Right lung (tissue), 10 donors: ENCODE measurements at places on chromosomes 16 and 17.
A peak's percentile ranks its signal among the peaks of the same experiment; 100 is the strongest.

GRCh38 chr17:43905985-43906852, 1.1 kb downstream of the MPP2 start:
- peak; percentile 54 for DNase-seq

- no peak for DNase-seq
These were observed 33.7 kb downstream of the TRIM25 start for GRCh38 chr17:56880133-56880532.

DNA sequence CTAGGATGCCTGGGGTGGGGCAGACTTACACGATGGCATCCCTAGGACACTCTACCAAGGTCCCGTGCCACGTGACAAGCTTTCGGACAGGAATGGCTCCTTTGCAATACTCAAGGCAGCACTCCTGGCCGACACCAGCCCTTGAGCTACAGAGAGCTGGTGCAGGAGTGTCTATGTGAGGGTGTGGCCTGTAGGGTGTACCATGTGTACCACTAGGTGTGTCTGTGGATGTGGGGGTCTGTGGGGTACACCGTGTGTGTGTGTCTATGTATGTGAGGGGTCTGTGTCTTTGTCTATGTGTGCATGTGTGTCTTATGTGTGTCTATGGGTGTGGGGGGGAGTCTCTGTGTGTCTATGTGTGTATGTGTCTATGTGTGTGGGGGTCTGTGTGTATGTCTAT, 1.9 kb upstream of the TLE7 start:
- DNase-seq, result no peak

- DNase-seq, result peak; percentile 87
These were observed 24.8 kb upstream of the MRPS23 start for GRCh38 chr17:57874434-57875289.

- no peak for DNase-seq
These were observed 1.7 kb downstream of the NLRC3 start for GRCh38 chr16:3575491-3575890.

DNA sequence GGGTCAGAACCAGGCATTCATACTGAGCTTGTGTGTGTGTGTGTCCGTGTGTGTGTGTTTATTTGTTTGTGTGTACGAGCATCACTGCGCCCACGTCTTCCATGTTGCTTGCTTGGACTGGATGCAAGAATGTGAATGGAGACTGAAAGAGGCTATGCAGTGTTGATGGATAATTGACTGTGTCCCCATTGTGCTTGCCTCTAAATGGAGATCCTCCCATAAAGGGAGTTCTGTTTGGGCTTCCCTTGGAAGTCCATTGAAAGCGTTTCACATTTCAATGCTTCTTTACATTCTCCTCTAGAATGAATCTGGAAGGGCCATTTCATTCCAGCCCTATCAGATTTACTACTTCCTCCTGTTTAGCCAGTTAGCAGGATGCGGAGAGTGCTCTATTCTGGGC, 124.0 kb downstream of the GP2 start:
- DNase-seq, result no peak

GRCh38 chr16:84475643-84476240, 28.7 kb downstream of the MEAK7 start:
- DNase-seq, result no peak

GRCh38 chr17:11380761-11381160, 139.7 kb downstream of the SHISA6 start:
- no peak for DNase-seq

DNA sequence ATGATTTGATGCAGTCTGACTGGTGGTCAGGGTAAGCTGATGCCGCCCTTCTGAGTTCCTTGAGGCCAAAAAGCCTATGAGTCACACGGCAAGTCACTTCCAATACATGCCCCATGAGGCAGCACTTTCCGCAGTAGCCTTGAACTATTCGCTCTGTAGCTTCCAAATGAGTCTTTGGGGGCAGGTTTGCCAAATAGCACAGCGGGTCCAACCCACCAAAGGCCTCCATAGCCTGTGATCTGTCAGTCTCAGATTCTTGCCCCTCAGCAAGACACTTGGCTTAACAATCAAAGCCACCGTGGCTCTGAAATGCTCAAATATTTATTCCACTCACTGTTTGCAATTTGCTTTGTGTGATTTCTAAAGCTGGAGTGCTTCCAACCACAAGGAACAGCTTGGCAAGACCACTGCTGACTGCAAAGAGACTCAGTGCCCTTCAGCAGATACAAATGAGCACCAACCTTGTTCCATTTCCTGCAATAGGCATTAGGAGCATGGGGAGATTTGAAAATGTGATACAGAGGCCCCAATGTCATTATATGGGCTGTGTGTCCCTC, 45.4 kb downstream of the CLEC19A start:
- DNase-seq, result peak; percentile 71

GRCh38 chr16:81457326-81458133, 12.9 kb downstream of the CMIP start:
- no peak for DNase-seq

- no peak for DNase-seq
These were observed 44.9 kb downstream of the DNAH17 start for GRCh38 chr17:78532311-78532710.

- no peak for DNase-seq
These were observed 4.9 kb upstream of the ZG16B start for GRCh38 chr16:2825049-2825742.

DNA sequence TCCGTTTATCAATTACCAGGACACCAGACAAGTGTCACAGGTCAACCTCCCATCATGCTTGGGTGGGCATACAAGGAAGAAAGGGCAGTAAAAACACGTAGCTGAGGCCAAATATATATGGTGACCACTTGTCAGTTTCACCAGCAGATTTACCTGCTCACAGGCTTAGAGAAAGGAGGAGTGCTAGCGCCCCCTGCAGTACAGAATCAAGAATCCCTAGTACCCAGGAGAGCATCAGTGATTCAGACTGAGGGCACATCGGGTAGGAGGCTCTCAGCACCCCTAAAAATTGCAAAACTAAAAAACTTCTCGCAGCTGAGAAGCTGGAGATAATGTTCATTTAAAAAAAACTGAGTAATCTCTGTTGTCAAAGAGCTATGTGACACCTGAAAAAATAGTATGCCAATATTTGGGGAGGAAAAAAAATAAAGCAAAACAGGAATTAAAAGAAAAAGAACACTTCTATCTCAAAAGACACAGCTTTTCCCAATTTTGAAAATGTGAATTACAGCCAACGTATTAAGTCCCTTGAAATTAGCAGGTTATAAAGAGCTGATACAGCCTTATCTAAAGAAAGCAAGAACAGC, 21.2 kb upstream of the MON1B start:
- DNase-seq, result no peak

DNA sequence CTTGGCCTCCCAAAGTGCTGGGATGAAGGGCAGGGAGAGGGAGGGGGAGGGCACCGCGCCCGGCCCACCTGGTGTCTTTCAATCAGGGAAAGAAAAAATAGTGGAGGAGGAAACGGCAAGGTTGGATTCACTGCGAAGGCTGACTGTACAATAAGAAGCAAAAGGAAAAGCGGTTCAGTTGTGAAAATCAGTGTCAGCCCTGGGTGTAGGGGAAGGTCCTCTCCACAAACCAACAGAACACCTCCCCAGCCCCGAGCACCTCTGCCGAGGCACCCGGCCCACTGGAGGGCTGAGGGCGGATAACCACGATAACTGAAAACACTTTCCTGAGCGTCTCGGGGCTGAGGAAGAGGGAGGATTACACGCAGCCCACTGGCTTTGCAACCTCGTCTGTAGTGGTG, 1.4 kb upstream of the SPG7 start:
- no peak for DNase-seq

DNA sequence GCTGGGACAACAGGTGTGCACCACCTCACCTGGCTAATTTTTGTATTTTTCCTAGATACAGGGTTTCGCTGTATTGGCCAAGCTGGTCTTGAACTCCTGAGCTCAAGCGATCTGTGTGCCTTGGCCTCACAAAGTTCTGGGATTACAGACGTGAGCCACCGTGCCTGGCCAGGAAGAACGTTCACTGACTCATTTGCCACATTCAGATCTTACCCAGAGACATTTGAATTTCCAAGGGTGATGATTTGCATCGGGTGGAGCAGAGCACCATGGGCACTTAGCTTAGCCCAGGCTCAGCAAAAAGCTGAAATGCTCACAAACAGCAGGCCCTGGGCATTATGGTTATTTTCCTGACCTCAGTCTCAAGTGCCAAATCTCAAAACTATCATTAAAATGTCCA, 14.5 kb upstream of the ADORA2B start:
- DNase-seq, result no peak

DNA sequence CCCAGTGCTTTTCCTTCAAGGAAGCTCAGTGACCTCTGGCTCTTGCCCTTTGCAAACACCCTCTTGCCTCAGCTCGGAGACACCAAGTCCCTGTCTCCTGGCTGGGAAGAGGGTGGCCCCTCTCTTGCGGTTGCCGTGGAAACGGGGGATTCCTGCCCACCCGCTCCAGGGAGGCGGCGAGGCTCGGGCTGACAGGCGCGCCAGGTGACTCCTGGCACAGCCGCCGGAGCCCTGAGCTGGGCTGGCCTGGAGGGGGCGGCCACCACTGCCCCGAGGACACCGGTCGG, 71.4 kb downstream of the ABR start:
- no peak for DNase-seq

GRCh38 chr17:28324781-28325180, 5.8 kb downstream of the TMEM97 start:
- no peak for DNase-seq

DNA sequence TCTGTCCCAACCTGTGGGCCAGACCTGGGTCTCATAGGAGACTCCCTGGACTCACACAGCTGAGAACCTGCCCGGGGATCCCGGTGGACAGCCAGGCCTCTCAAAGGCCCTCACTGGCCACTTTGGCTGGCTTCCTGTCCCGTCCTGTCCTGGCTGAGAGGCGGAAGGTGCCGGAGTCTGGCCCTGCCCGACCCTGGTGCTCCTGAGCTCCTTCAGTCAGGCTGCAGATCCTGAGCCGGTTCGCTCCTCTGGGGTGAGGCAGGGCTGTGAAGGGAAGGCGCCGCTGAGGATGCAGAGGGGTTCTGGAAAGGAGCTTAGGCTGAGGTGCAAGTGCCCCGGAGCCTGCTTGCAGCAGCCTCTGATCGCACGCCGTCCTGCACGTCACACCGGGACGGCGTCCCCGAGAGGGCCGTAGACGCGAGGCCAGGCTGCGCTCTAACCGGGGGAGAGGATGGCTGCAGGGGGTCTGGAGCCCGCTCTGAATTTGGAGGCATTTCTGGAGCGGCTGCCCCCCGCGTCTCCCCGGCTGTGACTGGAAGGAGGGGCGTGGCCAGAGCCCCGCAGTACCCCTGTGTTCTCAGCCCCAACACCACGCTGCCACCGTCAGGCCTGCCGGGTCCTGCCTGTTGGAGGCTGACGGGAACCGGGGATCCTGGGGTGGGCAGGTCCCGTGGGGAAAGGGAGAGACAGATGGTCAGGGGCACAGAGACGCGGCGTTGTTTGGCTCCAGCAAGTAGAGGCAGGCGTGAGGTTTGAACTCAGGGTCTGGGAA, 4.1 kb downstream of the HGS start:
- no peak for DNase-seq

- no peak for DNase-seq
These were observed 22.6 kb downstream of the GJD3 start for GRCh38 chr17:40341808-40342503.

DNA sequence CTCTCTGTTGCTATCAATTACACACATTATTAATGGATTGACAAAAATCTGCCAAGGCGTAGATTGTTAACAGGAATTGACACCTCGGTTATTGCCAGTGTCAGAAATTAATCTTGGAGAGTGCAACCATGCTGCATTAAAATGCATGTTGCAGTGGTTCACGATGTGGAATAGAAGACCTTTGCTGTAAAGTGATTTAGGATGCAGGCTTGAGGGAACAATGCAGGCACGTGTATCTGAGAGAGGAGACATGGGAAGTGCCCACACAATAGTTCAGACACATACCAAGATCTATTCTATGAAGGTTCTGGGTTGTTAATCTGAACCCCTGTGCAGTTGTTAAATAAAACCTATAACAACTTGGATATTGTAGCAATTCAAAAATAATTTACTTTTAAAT, 1032.8 kb upstream of the CDH8 start:
- DNase-seq, result no peak

GRCh38 chr16:29738514-29738913, 7.3 kb downstream of the C16orf54 start:
- DNase-seq, result no peak

GRCh38 chr17:82064433-82065192, 991 bp downstream of the DUS1L start:
- no peak for DNase-seq

- DNase-seq, result no peak
These were observed 450.0 kb downstream of the NPIPA7 start for GRCh38 chr16:16828913-16829398.

GRCh38 chr17:18965530-18966236, 13.7 kb downstream of the SLC5A10 start:
- no peak for DNase-seq

GRCh38 chr17:7293816-7294613, 424 bp downstream of the YBX2 start:
- no peak for DNase-seq

- DNase-seq, result no peak
These were observed 50.9 kb downstream of the JPH3 start for GRCh38 chr16:87653234-87653633.

GRCh38 chr16:71867939-71868338, 16.0 kb downstream of the ZNF821 start:
- DNase-seq, result no peak

GRCh38 chr17:63165400-63165799, 199.4 kb downstream of the TANC2 start:
- no peak for DNase-seq

- DNase-seq, result no peak
These were observed 37.5 kb upstream of the CIBAR2 start for GRCh38 chr16:85149776-85150175.

DNA sequence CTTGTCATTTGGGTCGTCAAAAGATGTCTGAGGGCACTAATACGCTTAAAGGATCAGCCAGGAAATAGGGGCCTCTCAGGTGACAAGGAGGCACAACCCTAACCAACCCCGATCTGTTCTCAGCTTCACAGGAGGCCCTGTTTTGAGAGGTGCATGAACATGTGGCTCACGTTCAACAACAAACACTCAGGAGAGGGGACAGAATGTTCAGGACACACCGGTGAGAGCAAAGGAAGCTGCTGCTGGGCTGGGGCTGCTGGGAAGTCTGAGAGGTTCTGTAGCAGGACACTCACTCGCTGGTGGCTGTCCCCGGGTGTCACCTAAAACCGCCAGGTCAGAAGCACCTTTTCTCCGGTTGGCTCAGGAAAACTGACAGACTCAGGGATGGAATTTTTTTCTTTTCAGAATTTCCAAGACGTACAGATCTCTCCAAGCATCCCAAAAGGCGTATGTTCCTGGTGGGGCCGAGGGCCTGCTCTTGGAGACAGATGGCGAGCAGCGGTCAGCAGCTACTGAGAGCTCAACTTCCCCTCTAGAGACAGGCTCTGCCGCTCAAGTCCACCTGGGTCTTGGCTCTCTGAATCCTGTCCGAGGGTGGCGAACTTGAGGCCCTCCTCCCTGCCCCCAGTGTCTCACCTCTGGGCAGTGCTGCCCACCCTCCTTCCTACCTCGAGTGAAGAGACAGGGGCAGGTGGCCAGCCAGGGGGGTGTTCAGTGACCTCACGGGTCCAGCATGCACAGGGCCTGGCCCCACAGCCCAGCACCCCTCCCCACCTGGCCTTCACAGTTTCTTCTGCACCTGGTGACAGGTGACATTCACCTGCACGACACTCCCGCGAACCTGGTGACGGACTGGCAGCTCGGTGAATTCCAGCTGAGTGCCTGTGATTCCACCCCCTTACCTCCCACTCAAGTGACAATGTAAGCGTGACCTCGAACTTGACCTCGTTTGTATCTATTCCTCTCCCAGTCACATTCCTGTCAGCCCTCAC, 22.9 kb downstream of the CLUH start:
- no peak for DNase-seq
